Mesothelial cell of epicardium (in vitro differentiated cells): ENCODE measurements at places on chromosomes 3 and 15. TPM values are rescaled to one million over a fixed set of nuclear protein-coding genes. Genes with fewer than 3 reads are reported as not detected.

DNA sequence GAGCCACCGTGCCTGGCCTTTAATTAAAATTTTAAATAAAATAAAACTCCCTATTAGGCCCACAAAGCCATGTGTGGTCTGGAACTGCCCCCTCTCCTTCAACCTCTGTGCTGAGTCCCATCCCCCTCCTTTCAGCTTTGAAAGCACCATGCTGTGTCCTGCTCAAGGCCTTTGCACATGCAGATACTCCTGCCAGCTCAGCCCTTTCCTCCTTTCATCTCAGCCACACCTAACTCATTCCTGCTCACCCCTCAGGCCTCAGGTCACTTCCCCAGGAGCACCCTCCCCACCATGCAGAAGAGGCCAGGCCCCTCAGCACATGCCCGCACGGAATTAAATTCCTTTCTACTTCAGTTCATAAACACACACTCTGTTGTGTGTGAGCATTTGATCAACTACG, 28.1 kb downstream of the ATRIP start:
- no peak for DNase-seq

DNA sequence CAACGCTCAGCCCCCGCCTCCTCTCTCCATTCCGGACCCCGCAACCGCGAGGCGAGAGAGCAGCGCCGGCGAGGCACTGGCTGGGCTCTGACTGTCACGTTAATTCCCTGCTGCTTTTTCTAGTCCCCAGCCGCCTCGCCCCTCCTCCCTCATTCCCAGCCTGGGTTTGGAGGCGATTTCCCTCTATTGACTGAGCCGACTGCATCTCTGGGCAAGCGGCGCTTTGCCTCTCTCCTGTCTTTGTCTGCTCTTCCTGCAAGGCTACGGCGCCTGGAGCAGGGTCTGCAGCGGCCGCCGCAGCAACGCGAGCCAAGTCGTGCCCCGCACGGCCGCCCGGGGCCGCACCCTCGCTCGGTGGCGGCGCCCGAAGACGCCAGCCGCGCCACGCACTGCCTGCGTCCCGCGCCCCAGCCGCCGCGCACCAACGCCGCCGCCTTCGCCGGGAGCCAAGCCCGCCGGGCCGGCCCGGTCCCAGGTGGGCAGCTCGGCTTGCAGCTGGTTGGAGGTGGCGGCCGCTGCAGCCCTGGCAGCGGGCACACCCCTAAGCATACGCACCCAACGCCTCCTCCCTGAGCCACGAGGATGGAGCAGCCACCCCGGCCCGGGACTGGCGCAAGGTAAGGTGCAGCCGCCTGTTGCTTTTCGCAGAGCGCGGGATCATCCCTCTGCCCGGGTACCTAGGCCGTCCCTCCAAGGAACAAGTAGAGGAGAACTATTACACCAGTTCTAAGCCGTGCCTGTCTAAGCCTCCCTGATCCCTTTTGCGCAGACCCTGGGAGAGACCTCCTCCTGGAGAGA, at the start of gene LRRC3B:
LRRC3B (plus strand) TSS at position 152 of the 798 bp plus-strand sequence. CDS start 86,901 bp downstream, outside the sequence.
- DNase-seq, result peak; percentile 53

- DNase-seq, result no peak
Measured at GRCh38 chr3:32557640-32558352, 12.9 kb downstream of the DYNC1LI1 start.

PTX3 gene
- total RNA-seq, result 35.6 to 44.1 TPM (median 39.9 TPM) in 3 replicates

DNA sequence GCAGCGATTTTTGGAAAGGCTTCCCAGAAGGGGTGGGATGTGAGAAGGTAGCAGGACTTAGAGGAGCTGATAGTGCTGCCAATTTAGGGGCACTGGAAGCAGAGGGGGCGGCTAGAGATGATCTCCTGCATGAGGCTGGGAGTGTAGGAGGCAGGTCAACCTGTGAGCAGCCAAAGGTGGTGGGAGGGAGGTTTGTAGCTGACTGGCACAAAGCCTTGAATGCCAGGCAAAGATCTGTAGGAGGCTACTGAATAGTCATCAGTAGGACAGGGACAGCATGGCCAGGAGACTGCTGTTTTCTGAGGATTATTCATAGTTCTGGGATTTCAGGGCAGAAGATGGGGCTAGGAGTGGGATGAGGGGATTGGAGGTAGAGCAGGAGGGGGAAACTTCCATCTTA, 2.2 kb downstream of the SCAMP5 start:
- DNase-seq, result no peak

PDZRN3 gene
- total RNA-seq, result 42.9 to 48.4 TPM (median 43.4 TPM) in 3 replicates

DNA sequence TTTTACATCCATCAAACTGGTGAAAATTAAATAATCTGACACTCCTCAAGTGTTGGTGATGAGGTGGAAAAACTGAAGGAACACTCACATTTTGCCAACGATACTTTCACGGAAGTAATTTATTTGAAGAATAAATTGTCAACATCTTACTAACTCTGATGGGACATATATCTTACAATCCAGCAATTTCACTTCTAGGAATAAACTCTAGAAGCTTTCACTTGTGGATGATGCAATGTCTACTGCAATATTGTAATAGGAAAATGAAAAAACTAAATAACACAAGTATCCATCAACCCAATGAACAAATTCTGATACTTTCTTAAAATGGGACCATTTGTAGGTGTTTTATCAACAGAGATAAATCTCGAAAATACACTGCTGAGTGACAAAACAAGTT, 16.2 kb upstream of the LIPC start:
- DNase-seq, result no peak

- DNase-seq, result no peak
Measured at GRCh38 chr15:52291204-52291603, 4.4 kb downstream of the MYO5C start.

TRH gene
- 0.13 to 0.38 TPM (median 0.31 TPM) in 3 replicates for total RNA-seq
